Activated effector memory CD4-positive, alpha-beta T cell treated with Interleukin-2 at 50 U/mL for 16 hours (primary cell): ENCODE measurements at places on chromosomes 4 and X.

GRCh38 chr4:99648321-99648720, 9.3 kb downstream of the C4orf54 start:
- DNase-seq: no peak

- no peak for DNase-seq
Observed at GRCh38 chr4:81350040-81350439, 121.7 kb downstream of the RASGEF1B start.

DNA sequence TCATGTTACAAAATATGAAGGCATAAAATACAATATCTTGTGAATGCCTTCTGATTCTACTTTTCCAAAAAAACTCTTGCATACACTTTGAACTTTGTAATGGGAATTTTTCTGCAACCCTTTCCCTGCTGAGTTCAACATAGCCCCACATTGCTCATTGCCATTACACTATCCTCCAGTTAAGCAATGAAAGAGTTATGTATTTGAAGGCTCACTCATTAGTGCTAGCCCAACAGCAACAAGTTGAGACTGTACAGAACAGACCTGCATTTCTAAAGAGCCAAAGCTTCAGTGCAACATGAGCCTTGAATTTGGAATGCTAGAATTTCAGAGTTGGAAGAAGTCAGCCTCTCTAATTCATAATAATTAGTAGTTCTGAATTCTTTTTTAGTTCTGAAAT, 44.4 kb upstream of the STAG2 start:
- DNase-seq: no peak

DNA sequence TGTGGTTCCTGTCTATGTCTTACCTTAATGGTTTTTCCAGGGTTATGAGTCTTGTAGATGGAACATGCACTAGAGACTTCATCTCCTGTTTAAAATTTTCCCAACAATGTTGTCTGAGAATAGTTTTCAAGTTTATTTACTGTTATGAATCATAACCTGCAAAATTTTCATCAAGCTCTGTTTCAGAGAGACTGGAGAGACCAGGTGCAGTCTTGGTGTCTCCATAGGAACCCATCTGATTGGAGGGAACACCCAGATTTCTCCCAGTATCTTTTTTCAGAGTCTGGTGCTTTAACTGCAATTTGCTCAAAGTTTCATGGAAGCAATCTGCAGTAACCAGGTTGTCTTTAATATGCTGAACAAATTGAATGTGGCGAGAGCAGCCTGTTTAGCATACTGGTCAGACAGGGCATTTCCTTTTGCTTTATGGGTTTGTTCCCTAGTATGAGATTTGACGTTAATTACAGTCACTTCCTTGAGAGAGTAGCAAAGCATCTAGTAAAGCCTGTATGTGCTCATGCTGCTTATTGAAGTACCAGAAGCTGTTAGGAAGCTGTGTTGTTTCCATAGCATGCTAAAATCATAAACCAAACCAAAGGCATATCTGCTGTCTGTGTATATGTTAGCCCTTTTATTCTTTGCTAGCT, 18.8 kb upstream of the VSIG1 start:
- DNase-seq: no peak

GRCh38 chr4:86261636-86262035, 98.2 kb downstream of the MAPK10 start:
- no peak for DNase-seq

- no peak for DNase-seq
Observed at GRCh38 chrX:102892103-102892502, 45.0 kb upstream of the RAB40AL start.

DNA sequence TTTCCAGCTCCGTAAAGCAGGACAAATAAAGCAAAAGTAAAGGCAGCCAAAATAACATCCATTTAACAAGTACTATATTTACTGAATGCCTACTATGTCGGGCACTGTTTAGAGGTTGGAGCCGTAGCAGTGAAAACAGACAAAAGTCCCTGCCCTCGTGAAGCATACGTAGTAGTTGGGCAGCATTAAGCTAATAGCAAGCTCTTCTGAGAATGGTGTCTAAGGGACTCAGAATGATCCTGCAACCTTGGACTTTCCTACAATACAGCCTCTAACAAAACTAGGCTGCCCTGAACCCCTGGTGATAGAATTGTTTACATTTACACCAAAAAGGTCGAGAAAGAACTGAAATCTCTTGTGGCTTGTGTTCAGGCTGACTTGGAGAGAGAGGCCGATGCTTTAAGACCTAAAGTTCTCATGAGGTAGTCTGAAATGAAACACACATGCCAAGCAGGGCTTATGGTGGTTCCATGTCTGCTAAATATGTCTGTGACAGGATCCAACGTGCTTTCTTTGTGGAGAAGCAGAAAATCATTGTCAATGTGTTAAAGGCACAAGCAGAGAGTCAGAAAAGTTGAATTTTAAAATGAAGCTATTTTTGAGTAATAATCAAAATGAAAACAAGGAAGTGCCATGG, 898 bp upstream of the PDGFC start:
- DNase-seq: no peak

GRCh38 chr4:70556856-70557255, 35.2 kb upstream of the AMBN start:
- no peak for DNase-seq

DNA sequence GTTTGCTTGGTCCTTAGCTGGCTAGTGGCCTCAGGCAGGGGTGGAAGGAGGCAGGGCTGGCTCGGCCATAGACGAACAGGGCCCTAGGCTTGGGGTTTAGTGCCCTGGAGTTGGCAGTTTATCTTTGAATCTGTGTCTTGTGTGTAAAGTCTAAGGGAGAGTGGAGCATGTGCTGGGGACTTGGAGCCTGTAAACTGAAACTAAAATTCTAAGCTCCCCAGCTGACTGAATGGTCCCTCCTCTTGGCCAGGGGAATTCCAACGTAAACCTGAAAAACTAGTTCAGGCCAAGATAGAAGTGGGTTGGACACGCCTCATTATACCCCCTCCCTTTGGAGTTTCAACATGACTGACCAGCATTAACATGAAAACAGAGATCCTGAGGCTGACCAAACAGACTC, 46.1 kb upstream of the GPR78 start:
- DNase-seq: no peak

GRCh38 chr4:1771555-1772305, 21.4 kb upstream of the FGFR3 start:
- DNase-seq: no peak

DNA sequence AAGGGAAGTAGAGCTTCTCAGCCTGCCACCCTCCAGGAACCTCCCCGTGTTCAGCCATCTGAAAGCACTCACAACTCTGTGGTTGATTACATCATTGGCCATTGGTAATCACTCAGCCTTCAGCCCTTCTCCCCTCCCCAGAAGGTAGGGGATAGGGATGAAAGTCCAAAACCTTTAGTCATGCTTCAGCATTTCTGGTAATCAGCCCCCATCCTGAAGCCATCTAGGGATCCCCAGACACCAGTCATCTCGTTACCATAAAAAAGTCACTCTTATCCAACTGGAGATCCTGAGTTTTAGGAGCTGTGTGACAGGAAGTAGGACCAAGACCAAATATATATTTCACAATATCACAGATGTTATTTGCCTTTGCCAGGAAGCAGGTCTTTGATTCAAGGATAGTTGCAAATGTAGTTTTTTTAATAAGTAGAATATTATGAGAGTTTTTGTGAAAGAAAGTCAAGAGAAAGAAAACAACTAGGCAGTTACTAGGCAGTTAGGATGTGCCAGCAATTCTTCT, 364.6 kb upstream of the NOCT start:
- no peak for DNase-seq

GRCh38 chrX:115229337-115230003, 4.4 kb downstream of the LRCH2 start:
- no peak for DNase-seq

- DNase-seq: no peak
Observed at GRCh38 chrX:101411984-101412383, 4.0 kb downstream of the HNRNPH2 start.
